ENCODE measurements at places on chromosomes 1 and 21.

DNA sequence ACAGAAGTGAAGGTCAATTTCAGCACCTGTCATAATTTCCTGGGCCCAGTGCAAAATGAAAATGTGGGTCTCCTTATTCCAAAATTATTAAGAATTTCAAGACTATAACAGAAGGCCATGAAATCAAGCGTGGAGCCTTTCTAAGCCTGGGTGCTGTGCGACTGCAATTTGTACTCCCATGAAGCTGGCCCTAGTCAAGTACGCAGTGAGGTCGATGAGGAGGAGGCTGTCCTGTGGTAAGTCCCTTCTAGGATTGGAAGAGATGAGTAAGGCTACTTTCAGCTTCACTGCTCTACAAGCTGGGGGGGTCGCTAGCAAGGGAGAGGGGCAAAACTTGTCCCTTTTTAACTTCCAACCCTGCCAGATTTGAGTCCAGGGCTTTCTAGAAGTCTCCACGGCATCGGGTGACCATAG lies 410 bp upstream of the NUDC start:
- DNase-seq = no peak

- no peak for DNase-seq
Observed at GRCh38 chr1:243742819-243743218, 107.2 kb downstream of the AKT3 start.

DNA sequence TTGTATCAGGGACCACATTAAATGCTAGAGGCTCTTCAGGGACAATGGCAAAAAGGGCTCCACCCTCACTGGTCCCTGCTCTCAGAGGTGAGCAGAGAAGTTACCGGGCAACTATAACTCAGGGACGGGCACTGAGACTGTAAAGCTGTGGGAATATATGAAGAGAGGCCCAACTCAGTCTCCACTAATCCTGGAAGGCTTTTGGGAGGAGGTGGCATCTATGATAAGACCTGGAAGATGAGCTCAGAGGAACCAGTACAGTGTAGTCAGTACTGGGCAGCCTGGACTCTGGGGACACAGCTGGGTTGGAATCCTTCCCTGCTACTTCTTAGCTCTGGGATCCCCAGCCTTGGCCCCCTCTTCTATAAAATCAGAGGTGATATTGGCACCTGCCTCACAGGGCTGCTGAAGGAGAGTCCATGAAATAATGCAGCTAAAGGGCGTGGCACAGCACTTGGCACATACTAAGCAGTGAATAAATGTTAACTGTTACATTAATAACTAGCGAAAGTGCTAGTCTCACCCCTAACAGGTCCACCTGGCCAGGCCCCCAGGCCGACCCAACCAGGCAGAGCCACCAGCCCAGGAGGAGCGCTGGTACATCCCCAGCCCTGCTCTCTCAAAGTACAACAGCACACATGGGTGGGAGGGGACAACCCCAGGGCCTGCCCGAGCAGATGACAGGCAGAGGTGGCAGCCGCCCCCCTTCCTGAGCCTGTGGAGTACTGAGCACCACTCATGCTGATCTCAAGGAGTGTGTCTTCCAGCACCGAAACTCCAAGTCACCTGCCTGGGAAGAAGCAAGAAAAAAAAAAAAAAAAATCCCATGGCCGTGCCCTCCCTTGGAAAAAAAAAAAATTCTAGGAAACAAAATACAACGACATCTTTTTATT lies 62.7 kb downstream of the CASZ1 start:
- no peak for DNase-seq

DNA sequence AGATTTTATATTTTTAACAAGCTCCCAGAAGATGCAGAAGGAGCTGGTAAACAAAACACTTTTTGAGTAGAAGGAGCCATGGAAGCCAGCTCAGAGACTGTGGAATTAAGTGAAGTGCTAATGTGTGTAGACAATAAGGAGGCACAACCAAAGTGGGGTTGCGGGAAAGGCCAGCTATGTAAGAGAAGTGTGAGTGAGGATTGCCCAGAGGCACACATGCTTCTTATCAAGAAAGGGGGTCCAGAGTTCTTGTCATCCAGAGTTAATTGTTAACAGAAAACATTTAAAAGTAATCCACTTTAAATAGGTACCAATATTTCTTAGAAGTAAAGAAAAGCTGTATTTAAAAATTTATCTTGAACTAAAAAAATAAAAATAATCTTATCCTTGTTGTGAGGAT lies 136.8 kb downstream of the OLFM3 start:
- no peak for DNase-seq

GRCh38 chr1:46345281-46345680 lies 4.7 kb downstream of the NSUN4 start:
- no peak for DNase-seq

DNA sequence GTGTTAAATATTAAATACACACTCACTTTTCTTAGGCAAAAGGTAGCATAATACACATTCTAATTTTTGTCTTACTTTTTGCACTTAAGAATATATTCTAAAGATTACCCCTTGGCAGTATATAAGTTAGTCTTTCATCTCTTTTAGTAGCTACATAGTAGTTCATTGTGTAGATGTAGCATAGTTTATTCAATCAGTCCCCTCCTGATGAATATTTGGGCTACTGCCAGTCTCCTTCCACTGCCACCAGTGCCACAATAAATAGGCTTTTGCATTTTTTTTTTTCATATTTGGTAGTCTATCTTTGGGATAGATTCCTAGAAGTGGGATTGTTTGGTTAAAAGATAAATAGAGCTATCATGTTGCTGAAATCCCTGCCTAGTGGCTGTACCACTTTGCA lies 388.8 kb upstream of the RUNX1 start:
- DNase-seq = no peak

- no peak for DNase-seq
Observed at GRCh38 chr1:35706846-35707600, 11.7 kb downstream of the C1orf216 start.

- DNase-seq = no peak
Observed at GRCh38 chr1:227709451-227709850, 25.7 kb downstream of the JMJD4 start.

- no peak for DNase-seq
Observed at GRCh38 chr1:87165177-87165576, 163.5 kb upstream of the LMO4 start.

DNA sequence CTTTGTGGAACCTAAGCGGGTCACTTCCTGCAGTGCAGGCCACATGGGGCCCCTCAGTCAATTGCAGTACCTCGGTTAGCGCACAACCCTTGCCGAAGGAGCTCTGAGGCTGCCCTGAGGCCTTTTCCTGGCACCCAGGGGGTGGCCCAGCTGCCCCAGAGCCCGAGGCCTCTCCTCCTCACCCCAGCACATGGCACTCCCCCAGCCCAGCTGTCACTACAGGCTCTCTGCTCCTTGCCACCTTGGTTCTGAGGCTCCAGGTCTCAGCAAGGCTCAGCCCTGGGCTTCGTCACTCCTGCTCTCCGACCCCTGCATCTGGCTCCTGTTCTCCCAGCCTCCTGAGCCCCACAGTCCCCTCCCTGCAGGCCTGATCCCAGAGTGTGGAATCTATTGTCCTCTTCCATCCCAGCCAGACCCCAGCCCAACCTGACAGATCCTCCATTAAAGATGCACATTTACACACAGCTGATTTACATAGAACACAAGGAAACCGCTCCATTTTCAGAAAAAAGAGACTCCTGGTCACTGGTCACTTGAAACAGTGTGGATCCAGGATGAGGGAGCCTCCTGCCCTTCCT lies 192.8 kb upstream of the POU3F1 start:
- DNase-seq = no peak

DNA sequence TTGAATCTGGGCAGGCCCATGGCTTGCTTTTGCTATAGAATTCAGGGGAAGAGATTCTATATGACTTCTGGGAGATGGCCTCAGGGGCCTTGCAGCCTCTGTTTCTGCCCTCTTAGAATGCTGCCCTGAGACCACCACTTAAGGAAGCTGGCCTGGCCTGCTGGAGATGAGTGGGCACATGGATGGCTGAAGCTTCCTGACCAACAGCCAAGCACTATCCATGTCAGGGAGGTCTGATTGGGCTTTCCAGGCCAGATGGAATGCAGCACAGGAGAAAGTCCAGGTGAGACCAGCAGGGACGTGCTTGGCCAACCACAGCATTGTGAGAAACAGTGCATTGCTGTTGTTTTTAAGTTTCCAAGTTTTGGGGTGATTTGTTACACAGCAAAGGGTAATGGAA lies 308.1 kb downstream of the PTPRU start:
- DNase-seq = no peak

DNA sequence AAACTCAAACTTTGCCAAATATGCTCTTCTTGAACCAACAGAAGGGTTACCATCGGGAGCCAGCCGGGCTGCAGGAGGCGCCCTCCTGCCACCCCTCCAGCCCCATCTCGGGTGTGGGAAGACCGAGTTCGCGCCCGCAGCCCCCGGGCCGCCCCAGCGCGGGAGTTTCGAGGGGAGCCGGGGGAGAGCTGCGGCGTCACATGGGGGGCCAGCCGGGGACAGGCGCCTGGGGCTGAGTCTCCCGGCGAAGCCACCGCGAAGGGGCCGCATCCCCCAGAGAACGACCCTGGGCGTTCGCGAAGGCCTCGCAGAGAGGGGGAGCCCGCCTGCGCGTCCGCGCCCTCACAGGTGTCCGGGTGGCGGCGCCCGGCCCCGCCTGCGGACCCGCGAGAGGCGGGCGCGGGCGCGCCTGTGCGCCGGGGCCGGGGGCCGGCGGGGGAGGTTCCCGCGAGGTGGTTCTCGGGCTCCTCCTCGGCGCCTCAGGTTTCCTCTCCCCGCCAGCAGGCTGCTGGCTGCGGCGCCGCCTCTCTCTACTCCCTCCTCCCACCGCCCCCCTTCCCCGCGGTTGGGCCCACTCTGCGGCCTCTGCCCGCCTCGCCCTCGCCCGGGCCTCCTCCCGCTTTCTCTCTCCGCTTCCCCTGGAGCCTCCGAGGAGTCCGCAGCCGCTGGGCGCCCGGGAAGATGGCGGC lies at the start of gene RAVER2:
RAVER2 (plus strand) TSS at position 584 of the 689 bp plus-strand sequence; CDS start at position 682, 98 bp downstream.
- DNase-seq = peak; percentile 40

- DNase-seq = no peak
Observed at GRCh38 chr1:212670301-212670700, 29.3 kb downstream of the BATF3 start.

GRCh38 chr21:27475363-27475955 lies 508.6 kb upstream of the ADAMTS5 start:
- DNase-seq = no peak

DNA sequence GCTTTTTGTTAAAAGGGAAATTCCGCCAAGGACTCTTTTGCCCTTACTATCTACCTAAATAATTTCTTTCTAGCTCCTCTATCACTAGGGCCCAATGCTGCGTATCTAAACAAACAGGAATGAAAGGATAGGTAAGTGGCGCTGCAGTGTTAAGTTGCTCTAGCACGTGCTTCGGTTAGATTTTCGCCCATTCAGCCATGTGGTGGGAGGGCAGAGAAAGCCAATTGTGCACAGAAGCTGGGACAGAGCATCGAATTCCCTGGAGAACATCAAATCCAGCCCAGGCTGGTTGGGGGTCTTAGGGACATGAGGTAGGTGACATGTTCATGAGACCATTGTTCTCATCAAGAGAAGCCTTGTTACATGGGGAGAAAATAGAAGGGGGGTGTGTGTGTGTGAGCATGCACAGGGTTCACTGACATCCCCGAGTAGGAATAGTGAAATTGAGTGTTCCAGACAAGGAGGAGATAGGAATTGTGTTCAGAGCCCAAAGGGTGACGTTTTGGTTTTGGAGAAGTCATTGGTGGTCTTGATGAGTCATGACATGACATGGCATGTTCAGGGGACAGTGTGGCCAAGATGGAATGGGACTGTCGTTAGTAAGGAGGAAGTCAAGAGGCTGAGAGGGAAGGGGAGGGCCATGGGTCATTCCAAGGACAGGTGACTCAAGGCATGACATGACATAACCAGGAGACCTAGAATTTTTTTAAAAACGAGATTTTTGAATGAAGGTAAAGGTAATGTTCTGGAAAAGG lies 107.1 kb downstream of the TLR5 start:
- no peak for DNase-seq

DNA sequence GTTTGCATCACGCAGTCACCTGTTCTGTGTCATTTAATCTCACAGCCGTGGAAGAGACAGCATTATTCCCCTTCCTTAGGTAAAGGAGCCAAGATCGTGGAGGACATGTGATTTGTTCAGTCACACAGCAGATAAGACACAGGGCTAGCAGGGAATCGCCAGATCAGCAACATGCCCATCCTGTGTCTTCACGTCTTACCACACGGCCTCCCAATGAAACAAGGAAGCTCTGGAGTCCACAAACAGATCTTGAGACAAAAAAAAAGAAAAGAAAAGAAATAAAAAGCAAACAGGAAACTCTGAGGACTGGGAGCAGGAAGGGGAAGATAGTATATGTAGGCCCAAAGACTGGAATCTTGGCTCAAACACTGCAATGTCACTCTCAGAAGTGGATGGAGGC lies 155.3 kb downstream of the ADSS2 start:
- DNase-seq = no peak

- no peak for DNase-seq
Observed at GRCh38 chr1:174643206-174643605, 195.4 kb downstream of the GPR52 start.

DNA sequence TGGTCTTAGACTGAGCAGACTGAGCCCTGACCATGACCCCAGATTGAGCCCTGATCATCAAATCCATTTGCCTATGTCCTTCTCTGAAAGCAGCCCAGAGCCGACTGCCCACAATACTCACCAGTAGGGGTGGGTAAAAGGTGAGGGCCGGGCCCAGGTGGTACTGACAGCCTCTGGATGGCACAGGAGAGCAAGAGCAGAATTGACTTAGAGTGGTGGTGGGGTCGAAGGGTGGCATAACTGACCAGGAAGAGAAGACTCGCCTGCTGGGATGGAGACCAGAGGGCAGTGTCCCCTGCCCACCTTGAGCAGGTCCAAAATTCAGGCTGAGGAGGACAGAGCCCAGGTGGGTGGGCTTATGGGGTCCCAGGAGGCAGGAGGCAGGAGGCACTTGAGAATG lies 161.3 kb upstream of the POU3F1 start:
- DNase-seq = no peak

DNA sequence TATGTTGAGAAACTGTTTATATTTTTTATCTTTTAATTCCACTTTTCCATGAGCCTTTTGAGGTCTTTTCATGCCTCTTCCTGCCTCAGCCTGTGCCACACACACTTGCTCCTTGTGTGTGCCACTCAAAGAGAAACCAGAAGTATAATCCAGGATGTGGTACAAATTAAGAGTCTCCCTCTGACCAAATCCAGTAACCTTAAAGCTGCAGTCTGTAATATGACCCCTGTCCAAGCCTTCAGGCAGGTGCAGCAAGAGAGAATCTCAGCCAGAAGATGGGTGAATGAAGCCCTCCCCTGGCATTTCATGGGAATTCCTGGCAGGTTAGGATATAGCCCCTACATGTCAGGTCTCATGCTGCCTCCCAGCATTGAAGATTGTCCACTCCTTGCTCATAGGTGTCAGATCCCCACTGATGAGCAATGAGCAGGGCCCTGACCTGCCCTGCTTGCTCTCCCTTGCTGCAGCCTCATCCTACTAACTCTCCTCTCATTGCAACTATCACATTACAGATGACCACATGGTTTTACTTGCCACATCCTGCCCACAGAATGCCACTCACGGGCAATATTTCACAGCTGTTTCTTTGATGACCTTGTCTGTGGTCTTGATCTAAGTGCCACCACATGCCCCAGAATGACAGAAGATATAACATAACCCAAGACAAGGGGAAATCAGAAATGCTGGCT lies 169.3 kb downstream of the SEC16B start:
- no peak for DNase-seq

All from fibroblast of skin of left quadriceps (primary cell).